Breast epithelium (tissue), 4 donors: ENCODE measurements at places on chromosomes 16 and 17. TPM values are rescaled to one million over a fixed set of nuclear protein-coding genes. Genes with fewer than 3 reads are reported as not detected.

CENPN gene
- total RNA-seq = 9.7 TPM

PYY gene
- total RNA-seq = 0.98 TPM

DNA sequence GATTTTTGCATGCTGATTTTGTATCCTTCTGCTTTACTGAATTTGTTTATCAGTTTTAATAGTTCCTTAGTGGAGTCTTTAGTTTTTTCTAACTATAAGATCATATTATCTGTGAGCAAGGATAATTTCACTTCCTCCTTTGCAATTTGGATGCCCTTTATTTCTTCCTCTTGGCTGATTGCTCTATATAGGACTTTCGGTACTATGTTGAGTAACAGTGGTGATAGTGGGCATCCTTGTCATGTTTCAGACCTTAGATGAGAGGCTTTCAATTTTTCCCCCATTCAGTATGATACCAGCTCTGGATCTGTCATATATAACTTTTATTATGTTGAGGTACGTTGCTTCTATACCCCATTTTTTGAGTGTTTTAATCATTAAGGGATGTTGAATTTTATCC lies 224.5 kb upstream of the CNTNAP4 start:
- no peak for DNase-seq

GRCh38 chr16:47503936-47504335 lies 42.8 kb downstream of the PHKB start:
- no peak for DNase-seq

DNA sequence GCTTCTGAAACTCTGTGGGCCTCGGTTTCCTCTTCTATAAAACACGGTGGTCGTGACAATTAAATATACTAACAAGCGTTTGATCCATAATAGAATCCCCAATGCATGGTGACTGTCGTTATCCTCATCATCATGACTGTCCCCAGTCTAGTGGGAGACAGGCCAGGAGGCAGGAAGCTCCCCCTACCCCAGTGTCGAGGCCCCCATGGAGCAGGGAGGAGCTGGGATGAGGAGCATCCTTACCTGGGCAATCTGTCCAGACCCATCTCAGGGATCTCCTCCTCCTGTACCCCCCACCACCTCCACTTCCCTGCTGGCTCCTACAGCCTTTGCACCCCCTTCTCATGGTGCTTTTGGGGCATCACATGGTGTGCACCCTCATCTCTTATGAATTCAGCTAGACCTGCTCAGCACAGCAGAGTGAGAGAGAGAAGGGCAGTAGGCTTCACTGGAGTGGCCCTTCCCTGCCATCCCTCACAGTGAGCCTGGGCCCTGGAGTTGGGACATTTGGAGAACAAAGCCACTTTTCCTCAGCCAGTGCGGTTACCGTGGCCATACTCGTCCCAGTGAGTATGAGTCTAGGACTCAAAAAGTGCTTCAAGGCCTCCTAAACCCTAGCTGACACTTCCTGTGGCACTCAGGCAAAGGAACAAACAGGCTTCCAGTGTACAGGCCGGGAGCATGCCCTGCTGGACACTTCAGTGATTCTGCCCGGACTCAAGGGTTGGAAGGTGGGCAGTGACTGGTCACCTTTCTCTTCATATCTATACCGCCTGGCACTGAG lies 148.6 kb downstream of the CLEC16A start:
- DNase-seq = no peak

DNA sequence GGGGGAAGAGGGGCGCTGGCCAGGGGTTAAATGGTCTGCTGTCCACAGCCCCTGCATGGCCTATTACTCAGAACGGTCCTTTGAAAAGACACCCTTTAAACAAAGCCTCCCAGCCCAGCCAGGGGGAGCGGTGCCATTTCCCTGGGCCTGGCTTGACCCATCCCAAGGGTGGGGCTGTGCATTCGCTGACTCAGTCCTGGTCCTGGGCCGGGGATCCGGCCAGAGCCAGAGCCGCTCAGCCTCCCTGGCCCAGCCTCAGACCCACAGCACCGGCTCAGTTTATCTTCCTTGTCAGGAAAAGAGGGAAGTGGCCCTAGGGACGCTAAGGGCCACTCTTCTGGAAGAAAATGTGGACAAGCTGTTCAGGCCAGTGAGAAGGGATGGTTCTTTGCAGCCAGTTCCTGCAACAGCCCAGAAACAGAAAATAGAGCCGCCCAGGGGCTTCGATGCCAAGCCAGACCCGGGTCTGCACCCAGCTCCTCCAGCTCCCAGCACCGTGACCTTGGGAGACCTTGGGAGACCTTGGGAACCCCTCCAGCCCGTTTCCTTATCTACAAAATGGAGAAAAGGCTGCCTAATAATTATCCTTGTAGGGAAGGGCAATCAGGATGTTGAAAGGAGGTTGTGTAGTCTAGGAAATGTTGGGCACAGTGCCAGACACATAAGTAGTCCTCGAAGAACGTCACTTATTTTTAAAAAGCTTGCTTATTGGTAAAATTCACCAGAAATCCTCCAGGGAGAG lies 82.5 kb downstream of the ZDHHC7 start:
- no peak for DNase-seq
